ENCODE measurements at places on chromosomes 1 and 21. TPM values are rescaled to one million over a fixed set of nuclear protein-coding genes. Genes with fewer than 3 reads are reported as not detected.

- H3K4me1 ChIP-seq, result no peaks in the 10 kb centered on the region
- no peaks in the 10 kb centered on the region for H3K36me3 ChIP-seq
- no peak overlapping the region for H3K4me3 ChIP-seq
- no peak overlapping the region for H3K27ac ChIP-seq
- no peaks in the 10 kb centered on the region for H3K27me3 ChIP-seq
These were observed 88.0 kb downstream of the NEK7 start for GRCh38 chr1:198244772-198245171.

DNA sequence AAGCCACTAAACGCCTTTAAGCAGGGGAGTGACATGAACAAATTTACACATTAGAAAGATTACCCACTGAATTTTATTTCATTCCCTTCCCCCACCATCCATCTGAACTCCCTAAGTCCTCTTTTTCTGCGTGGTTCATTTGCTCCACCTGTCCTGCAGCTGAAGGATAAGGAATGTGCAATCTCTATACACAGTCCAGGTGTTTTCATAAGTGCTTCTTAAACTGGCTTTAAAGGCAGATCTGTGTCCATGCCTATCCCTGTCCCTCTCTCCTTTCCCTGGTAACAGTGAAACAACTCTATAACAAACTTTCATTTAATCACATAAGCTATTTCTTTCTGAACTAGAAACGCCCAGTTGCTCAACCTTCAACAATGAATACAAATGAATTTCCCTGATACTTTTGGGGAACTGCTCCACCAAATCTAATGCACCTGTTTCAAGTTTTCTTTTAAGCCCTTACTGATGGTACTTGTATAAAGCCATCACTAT, 8.4 kb downstream of the GSTM3 start:
- H3K27ac ChIP-seq, result no peak overlapping the region
- H3K4me3 ChIP-seq, result no peak overlapping the region
- no peak for DNase-seq
- no peaks in the 10 kb centered on the region for H3K4me1 ChIP-seq
- no peaks in the 10 kb centered on the region for H3K27me3 ChIP-seq

GRCh38 chr1:210455840-210456603, 127.3 kb downstream of the HHAT start:
- no peak overlapping the region for H3K27ac ChIP-seq
- no peak overlapping the region for H3K4me3 ChIP-seq
- H3K36me3 ChIP-seq, result no peaks in the 10 kb centered on the region

The KCND3 gene
- 0.22 TPM for polyA plus RNA-seq

The MYBPH gene
- polyA plus RNA-seq, result not detected

The VWA5B1 gene
- polyA plus RNA-seq, result 1.3 TPM

The MCOLN3 gene
- 4.9 TPM for polyA plus RNA-seq
